Kidney (tissue), 22 donors: ENCODE measurements at places on chromosomes 4 and X. TPM values are rescaled to one million over a fixed set of nuclear protein-coding genes. Genes with fewer than 3 reads are reported as not detected.

The GC gene
- 0.69 TPM for total RNA-seq

The GAGE12F gene
- not detected for total RNA-seq

The CSAG3 gene
- total RNA-seq, result not detected

The CHST7 gene
- 9.0 TPM for total RNA-seq

The VCX2 gene
- not detected for total RNA-seq

The XAGE2 gene
- total RNA-seq, result not detected

The MAGED4B gene
- total RNA-seq, result 13.3 TPM

The ARMCX5 gene
- 15.2 TPM for total RNA-seq

The ADRA2C gene
- 36.2 TPM for total RNA-seq

The C1QTNF7 gene
- total RNA-seq, result 2.2 TPM

The GAGE12J gene
- not detected for total RNA-seq

The IL3RA gene
- total RNA-seq, result 4.6 TPM

The MAGEB10 gene
- not detected for total RNA-seq

The IL13RA2 gene
- total RNA-seq, result 0.31 TPM

The TMPRSS11F gene
- not detected for total RNA-seq

The RAB33A gene
- total RNA-seq, result 2.9 TPM

The MAGEB2 gene
- 0.16 TPM for total RNA-seq

The MAGEA9B gene
- total RNA-seq, result not detected

The DMP1 gene
- total RNA-seq, result not detected

The USP51 gene
- total RNA-seq, result 4.6 TPM

The VEGFC gene
- 14.3 TPM for total RNA-seq

The CTSO gene
- 40.3 TPM for total RNA-seq
